Stimulated activated CD8-positive, alpha-beta memory T cell treated with anti-CD3 and anti-CD28 coated beads, Interleukin-7, amount 100 ng/mL, for 1 hour (primary cell): ENCODE measurements at places on chromosomes 4 and X.

DNA sequence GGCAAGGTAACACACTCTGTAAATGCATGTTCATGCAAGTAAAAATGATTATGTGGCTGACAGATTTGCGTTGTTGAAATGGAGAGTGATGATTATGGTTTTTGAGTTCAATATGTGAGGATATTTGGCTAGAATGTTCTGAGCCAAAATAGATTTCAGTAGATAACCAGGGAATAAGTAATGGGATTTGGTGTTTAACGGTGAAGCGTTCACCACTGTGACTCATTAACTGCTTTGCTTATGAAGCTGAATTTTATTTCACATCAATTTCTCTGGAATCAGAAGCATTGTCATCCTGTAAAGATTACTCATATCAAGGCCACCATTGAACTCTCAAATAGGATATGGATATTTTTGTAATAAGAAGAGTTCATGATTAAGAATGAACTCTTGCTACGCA lies 11.7 kb downstream of the AFP start:
- DNase-seq = no peak

- DNase-seq = no peak
Measured at GRCh38 chr4:909821-910220, 22.3 kb downstream of the GAK start.

- DNase-seq = no peak
Measured at GRCh38 chrX:97065973-97066372, 182.3 kb downstream of the RPA4 start.

DNA sequence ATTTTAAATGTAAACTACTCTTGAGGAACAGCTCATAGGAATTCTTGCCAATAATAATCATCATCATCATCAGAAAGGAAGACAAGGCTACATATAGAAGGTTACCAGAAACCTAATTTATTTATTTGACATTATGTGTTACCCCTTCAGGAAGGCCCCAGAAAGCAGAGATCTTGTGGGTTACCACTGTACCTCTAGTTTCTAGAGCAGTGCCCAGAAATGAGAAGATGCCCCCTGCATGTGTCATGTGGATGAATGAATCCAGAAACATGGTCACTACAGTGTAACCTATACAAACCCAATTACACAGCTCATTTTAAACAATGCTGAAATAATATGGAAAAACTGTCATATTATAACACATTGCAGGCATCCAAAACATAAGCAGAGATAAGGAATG lies 70.4 kb downstream of the ARAP2 start:
- DNase-seq = no peak

DNA sequence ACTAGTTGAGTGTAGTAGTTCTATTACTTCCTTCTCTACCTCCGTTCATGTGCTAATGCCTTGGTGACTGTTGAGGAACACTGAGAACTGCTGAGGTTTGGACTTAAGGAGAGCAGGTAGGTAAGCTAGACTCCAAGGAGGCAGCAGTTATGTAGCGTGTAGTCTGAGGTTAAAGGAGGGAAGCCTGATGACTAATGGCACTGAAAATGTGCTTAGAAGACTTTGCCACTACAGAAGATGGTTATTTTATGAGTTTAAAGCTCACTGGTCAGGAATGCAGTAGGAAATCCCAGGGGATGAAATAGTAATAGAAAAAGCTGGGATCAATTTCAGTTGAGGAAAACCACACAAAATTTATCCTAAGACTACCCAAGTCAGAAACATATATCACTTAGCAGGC lies 1077.3 kb downstream of the RAPGEF2 start:
- DNase-seq = no peak

DNA sequence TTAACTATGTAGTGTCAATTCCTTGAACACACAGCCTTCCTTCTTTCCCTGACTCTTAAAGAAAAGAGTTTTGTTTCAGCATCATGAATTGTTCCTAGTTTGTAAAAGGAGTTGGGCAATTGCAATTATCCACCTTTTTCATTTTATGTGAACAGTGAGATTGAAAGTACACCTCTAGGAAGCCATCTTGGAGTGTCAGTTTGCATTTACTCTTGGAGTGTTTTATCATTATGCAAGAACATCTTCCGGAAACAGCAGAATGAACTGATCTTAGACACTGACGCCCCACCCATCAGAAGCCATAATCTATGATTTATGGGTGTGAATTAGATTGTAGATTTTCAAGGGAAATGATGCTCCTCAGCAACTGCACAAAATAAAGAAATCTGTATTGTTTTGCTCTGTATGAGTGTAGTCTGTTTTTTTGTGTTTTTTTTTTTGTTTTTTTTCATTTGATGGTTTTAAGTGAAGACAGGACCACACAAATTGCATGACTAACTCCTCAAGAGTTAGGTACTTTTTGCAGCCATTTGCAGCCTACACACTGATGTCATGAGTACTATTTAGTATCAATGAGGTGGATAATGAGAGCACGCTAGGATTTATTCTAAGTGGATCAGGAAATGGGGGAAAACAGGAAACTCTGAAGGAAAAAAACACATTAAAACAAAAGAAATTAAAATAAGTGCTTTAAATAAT lies 19.5 kb upstream of the FGF2 start:
- DNase-seq = no peak

DNA sequence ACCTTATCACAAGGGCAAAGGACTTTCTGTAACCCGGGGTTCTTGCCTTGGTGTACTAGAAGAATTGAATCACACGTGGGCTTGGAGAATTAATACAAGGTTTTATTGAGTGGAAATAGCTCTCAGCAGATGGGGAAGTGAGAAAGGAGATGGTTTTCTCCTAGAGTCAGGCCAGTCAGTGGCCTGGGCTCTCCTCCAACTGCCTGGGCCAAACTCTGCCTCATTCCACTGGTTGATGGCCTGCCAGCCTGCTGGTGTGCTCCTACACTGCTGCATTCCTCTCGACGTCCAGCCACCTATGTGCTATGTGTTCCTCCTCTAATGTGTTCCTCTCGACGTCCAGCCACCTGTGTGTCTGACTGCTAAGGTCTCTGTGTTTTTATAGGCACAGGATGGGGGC lies 35.3 kb upstream of the SPIN2A start:
- DNase-seq = no peak
